ACHN (cell line): ENCODE measurements at places on chromosomes 5 and 9.

DNA sequence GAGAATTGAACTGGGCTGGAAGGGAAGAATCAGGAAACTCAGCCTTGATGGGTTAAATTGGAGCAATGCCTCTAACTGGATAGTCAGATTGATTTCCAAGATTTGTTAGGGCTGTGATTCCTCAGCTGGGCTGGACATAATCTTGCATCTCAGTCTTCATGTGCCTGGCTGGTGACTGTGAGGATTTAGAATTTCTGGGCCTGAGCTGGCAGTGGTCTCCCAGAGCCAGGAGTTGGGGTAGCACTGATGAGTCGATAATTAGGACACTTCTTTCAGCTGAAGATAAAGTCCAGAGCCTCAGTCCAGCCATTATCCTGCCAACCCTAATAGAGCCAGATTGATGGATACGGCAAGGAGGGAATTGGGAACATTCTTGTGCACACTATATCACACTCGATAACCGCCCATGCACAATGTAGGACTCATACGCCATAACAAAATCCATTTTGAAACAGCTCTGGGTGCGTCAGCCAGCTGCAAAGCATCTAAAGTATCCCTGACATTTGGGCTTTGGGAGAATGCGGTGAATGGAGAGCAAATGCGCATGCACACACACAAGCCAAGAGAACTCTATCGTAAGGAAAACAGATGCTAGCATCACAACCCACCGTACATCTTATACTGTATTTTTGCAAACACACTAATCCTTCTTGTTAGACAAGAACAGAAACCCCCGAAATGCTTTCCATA is 405.1 kb upstream of the KLF4 start:
- DNase-seq: no peak

GRCh38 chr9:19555214-19555613 is 146.4 kb downstream of the ACER2 start:
- no peak for DNase-seq

DNA sequence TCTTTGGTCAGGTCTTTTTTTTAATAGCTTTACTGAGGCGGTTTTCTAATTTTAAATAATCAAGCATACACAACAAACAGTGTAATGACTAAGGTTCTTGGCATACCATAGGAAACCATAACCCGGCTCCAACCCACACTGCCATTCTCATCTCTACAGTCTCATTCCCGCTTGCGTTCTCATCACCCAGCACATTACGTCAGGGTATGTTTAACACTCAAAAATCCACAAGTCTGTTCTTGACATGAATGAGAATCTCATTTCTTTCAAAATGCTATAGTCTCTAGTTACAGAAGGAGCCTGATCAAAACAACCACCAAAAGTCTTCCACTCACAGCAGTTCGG is 505 bp downstream of the C5orf34 start:
- peak; percentile 64 for DNase-seq

DNA sequence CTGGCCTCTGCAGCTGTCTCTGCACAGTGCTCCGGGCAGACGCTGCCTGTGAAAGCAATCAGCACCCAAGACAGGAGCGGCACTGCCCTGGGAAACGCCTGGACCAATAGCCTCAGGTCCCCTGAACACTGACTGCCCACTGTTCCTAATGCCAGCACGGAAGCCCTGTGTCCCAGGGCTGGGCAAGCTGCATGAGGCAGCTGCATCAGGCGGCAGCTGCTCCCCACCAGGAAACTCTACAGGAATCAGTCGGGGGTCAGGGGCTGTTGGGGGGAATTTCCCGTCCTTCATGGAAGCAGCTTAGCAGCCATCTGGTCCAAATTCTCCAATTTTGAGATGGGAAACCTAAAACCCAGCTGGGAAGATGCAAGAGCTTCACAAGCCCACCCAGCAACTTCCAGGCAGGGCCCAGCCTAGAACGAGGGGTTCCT is 118.6 kb downstream of the VAV2 start:
- DNase-seq: no peak

- DNase-seq: peak; percentile 15
Measured at GRCh38 chr9:4371108-4371507, 71.2 kb upstream of the GLIS3 start.

- DNase-seq: no peak
Measured at GRCh38 chr9:137504432-137504777, 45.3 kb upstream of the NSMF start.

GRCh38 chr9:114899461-114899860 is 30.9 kb downstream of the TNFSF8 start:
- no peak for DNase-seq

DNA sequence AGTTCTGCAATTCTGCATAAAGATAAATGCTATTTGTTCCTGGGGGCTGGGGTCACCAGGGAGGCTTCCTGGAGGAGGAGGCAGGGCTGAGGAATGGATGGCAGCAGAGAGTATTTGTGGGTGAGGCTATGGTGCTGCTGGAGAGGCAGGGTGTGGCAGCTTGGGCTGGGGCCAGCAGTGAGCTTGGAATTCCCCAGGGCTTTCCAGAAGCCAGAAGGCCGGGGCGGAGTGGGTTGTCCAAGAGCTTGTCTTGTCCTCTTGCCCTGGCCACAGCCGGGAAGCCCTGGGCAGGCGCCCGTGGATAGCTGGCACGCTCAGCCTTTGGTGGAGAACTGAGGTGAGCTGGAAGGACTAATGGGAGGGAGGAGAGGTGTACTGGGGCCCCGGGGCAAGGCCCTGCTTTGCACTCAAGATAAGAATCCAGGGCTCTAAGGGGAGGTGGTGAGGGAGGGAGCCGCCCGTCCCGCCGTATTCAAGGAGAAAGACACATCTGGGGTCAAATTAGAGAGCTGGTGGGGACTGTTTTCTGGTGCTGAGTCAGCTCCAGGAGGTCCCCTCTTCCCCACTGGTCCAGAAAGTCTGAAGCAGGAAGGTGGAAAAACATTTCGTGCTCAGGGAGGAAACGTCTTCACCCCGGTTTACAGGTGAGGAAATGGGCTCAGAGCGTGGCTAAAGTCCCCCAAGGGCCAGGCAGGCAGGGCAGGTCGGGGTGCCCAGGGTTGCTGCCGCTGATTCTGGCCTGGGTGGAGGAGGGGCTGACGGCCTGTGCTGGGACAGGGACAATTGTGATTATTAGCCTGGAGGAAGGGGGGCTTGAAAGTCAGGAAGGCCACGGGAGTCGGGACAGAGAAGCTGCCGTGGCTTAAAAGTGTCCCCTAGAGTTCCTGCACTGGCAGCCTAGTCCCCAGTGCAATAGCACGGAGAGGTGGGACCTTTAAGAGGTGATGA is 26.9 kb upstream of the CNOT6 start:
- DNase-seq: no peak
